Lung microvascular endothelial cell (primary cell): ENCODE measurements at places on chromosomes 4 and X. TPM values are rescaled to one million over a fixed set of nuclear protein-coding genes. Genes with fewer than 3 reads are reported as not detected.

FAM9C gene
- under 0.01 TPM in 1 of 2 replicates, not detected in the other for total RNA-seq

- DNase-seq: no peak
Observed at GRCh38 chrX:154032653-154033052, 13.0 kb upstream of the IRAK1 start.

CLDN22 gene
- total RNA-seq: not detected in 2 replicates

ARHGAP4 gene
- 2.8 and 5.2 TPM in 2 replicates for total RNA-seq

ITGB1BP2 gene
- 0.22 and 0.40 TPM in 2 replicates for total RNA-seq

DNA sequence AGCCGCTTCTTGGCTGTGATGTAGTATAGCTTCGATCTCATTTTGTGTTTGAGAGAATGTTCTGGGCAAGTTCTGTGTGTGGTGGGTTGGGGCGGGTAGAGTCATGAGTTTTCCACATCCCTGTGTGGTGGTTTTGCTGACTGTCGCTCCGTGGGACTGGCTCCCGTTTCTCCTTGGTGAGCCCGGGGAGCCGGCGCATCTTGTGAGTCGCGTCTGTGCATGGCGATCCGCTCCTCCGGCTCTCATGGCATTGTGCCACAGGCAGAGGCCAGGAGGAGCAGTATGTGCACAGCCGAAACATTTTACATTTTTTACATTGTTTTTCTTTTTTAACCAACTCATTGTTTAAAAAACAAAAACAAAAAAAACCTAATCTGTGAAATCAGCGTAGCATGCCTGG, 27.7 kb upstream of the TBC1D14 start:
- DNase-seq: no peak

GRCh38 chr4:123380728-123381716, 15.6 kb upstream of the SPRY1 start:
- DNase-seq: no peak

- no peak for DNase-seq
Observed at GRCh38 chr4:73541251-73541650, 59.7 kb downstream of the AFM start.

DNA sequence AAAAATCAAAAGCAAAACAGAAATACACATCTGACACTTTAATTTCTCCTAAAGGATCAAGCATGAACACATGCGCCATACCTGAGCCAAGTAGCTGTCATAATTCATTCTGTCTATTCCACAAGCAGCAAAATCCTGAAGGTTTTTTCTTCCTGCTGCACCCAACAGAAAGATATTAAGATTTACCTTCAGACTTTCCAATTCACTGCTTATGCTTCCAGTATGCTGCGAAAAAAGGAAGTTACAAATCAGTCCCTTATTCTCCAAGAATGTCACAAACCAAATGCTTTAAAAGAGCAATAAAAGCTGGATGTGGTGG, 29.2 kb upstream of the FGFBP2 start:
- no peak for DNase-seq

- no peak for DNase-seq
Observed at GRCh38 chr4:156628858-156629257, 342.7 kb downstream of the PDGFC start.

DNA sequence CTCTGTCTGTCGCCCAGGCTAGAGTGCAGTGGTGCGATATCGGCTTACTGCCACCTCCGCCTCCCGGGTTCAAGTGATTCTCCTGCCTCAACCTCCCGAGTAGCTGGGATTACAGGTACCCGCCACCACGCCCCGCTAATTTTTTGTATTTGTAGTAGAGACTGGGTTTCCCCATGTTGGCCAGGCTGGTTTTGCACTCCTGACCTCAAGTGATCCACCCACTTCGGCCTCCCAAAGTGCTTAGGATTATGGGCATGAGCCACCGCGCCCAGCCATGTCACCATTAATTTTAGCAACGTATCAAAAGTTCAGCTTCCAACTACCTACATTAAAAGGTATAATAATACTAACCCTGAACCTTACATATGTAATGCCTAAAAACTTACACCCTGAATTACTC, 940 bp upstream of the UTP3 start:
- DNase-seq: no peak

GRCh38 chr4:139282721-139283075, 2.7 kb upstream of the MGARP start:
- no peak for DNase-seq

NPY2R gene
- not detected in 2 replicates for total RNA-seq

ASB11 gene
- total RNA-seq: not detected in 2 replicates

P2RY4 gene
- not detected in 2 replicates for total RNA-seq

SHROOM3 gene
- total RNA-seq: under 0.01 TPM in 2 replicates

- no peak for DNase-seq
Observed at GRCh38 chr4:187307131-187307530, 583.5 kb upstream of the FAT1 start.

SLC9A7 gene
- total RNA-seq: 6.8 and 9.3 TPM in 2 replicates

- DNase-seq: no peak
Observed at GRCh38 chr4:112916868-112917267, 132.6 kb upstream of the ANK2 start.

DNA sequence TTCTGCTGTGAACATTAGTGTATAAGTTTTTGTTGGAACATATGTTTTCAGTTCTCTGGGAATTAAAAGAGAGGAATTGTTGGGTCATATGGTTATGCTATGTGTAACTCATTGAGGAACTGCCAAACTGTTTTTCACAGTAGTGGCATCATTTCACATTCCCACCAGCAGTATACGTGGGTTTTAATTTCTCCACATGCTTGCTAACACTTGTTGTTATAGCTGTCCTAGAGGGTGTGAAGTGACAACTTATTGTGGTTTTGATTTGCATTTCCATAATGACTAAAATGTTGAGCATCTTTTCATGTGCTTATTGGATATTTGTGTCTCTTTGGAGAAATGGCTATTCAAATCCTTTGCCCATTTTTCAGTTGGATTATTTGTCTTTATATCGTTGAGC, 13.7 kb downstream of the APELA start:
- no peak for DNase-seq

DNA sequence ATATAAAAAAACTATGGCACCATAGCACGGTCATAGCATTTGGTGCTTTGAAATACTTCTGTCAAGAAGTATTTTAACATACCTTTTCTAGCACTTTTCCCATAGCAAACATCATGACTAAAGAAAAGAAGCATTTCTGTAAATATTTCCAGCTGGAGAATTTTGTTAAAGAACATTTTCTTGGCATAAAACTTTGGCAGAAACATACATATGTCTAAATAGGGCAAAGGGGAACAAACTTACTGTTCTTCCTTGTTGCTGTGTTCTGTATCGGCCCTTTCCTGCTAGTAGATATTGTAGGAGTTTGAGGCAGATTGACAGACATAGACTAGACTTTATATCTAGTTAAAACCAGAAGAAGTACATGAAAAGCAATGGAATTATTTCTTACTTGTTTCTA, 2368.5 kb downstream of the PCDH7 start:
- DNase-seq: no peak

CYLC1 gene
- not detected in 2 replicates for total RNA-seq

DNA sequence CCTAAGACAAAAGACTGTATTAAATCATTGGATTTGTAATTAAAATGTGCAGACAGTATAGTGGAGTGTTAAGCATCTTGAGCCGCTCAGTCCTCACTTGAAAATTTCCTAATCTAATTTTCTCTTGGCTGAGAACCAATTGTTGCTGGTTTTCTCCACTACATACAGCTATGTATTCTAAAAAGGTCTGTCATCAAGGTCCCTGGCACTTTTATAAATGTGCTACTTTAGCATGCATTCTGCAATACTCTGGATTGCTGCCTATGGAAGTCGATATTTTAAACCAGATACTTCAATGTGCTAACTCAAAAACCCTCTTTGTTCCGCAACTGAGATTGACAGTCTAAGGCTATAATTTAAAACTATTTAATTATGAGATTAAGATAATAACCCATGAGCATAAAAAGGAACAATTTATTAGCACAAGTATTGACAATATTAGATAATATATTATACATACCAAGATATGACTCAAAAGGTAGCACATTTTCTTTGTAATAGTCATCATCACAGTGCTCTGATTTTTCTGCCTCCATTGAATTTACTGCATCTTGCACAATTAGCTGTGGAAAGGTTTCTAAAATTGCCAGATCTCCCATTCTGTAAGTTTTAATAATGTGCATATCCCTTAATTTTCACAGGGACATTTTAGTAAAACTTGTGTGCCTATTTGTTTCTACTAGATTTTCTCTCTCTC, 815.1 kb downstream of the ADGRL3 start:
- no peak for DNase-seq

GDPD2 gene
- total RNA-seq: not detected in 2 replicates

- DNase-seq: peak; percentile 56
Observed at GRCh38 chr4:90419124-90419711, 292.0 kb downstream of the CCSER1 start.

GRCh38 chr4:41456559-41457101, 81.3 kb upstream of the LIMCH1 start:
- no peak for DNase-seq

DNA sequence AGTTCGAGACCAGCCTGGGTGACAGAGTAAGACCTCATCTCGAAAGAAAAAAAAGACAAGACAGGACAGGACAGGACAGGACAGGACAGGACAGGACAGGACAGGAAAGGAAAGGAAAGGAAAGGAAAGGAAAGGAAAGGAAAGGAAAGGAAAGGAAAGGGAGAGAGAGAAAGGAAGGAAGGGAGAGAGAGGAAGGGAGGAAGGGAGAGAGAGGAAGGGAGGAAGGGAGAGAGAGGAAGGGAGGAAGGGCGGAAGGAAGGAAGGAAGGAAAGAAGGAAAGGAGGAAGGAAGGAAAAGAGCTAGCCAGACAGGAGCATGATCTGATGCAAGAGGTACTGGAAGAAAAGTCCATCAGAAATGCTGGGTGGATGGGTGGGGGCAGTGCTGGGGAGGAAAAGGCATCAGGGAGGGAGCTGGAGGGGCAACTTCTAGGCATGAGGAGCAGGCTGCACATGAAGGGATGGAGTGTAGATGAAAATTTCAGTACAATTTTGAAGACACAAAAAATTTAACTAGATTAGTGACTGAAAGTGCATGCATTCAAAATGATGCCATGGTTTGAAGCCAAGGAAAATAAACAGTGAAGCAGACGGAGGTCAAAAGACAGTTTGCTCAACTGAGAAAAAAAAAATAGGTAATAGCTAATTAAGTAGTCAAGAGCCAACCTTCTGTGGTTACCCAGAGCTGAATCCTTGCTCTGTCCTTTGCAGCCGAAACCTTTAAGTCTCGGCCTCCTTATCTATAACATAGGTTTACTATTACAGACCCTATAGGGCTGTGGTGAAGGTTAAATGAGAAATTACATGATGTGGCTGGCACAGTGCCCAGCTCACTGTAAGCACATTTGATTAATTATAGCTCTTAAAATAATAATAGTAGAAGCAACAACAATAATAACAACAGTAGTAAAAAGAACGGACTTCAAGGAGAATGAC, 59.9 kb downstream of the ZNF827 start:
- DNase-seq: peak; percentile 51

- DNase-seq: no peak
Observed at GRCh38 chr4:88755454-88755853, 57.8 kb upstream of the NAP1L5 start.

DNA sequence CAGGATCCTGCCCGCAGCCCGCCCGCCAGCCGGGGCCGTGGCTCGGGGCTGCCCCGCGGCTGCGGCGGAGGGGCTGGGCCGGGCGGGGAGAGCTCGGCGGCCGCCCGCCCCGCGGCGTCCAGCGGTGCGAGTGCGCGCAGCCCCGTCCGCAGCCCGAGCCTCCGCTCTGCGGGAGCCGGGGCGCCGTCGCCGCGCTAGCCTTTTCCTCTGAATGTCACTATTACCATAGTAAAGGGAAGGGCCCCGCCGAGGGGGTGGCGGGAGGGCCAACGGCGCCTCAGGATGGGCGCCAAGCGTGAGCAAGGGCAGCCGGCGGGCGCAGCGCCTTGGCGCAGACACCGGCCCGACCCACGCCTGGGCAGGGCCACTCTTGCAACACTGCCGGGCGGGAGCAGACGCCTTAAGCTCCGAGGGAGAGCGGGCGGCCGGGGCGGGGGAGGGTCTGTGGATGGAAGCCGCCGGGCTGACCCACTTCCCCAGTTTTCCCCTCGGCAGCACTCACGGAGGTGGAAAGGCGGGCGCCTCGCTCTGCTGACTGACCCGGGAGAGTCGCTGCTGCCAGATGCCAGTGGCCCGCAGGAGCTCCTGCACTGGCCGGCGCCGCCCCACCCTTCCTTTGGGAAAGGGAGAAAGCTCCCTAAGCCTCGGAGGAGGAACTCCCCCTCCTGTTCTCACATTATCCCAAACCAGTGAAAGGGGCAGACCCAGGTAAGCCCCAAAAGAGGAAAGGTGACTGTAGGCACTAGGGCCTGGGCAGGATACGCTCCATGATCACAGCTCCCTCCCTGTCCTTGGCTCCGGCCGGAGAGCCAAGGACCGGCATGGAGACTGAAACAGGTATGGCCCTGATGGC, 329.4 kb downstream of the HNRNPD start:
- no peak for DNase-seq

GRCh38 chr4:38686682-38687081, 22.7 kb downstream of the KLF3 start:
- DNase-seq: no peak

DNA sequence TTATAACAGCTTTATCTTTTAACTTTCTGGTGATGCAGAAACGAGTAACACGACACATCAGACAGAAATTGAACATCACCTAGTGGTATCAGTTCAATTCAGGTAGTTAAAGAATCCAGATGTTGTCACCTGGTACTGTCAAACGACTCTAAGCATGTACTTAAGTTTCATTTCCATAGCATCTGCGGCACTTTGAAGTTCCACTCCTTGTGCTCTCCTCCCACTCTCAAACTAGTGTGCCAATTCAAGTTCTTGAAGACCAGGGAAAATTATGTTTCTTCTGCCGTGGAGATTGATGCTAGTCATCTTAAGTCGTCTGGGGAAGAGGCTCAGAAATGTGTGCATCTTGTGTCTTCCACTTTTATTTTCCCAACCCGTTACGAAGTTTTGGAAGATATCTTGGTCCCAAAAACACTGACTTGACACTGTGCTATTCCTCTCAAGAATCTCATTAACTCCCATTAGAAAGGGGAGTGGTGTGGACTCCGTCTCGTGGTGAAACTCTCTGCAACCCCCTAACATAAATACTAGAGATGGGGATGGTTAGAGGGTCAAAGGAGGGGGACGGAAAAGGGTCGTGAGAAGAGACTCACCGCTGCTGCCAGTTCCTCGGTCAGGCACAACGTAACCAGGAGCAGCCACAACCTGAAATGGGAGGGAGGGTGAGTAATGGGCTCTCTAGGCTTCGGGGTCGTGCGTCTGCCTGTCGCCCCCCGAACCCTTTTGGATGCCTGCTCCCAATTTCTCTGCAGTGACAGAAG, 693 bp downstream of the COL4A6 start:
- peak; percentile 41 for DNase-seq

CXCL11 gene
- 0.20 and 0.44 TPM in 2 replicates for total RNA-seq

DNA sequence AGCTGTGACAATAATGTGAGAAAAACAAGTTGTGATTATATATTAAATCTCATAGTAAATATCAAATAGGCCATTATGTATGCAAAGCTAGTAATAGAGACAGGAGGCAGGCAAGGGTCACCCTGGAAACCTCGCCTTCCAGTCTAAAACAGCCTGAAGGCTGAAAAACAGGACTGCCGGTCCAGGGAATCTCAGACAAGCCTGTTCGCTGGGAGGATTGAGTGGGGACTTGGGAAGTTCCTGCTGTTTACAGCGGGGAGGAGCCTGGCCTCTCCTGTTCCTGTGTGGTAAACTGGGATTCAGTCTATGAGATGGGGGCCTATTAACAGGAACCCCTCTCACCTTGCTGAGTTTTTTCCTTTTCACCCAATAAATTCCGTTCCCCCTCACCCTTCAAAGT, 2317.3 kb downstream of the PCDH7 start:
- no peak for DNase-seq
